Cardiac fibroblast (primary cell): ENCODE measurements at places on chromosomes 1 and 21.

DNA sequence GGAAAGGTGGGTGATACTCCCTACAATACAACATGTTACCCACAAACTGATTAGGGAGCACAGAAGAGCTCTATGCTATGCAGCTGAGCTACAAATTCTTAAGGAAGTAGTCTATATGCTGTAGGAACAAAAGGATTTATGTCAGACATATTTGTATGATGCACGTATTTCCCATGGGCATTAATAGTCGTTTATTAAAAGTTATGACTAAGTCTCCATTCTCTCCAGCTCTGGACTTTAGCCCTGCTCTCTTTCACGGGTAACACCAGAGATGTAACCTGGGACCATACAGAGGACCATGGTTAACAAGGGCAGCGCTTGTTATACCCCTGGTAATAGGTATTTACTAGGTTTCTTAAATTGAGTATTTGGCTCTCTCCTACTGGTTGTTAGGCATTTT lies 168.2 kb upstream of the C1orf105 start:
- DNase-seq = peak; percentile 89

DNA sequence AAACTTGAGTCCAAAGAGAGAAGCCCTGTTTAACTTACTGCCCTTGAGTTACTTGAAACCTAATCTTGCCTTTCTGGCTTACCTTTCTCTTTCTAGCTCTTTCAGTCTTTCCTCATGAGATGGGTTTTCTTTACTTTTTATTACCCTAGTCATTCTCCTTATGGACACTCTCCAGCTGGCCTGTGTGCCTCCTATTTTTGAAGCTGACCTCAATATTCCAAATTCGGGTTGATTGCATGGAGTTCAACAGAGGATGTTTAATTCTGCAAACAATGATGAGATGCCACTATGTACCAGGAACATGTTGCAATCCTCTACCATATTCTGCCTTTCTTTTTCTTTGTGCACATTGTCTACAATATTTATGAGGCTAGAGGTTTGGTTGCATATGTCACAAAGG lies 20.7 kb downstream of the DNAJC6 start:
- DNase-seq = no peak

DNA sequence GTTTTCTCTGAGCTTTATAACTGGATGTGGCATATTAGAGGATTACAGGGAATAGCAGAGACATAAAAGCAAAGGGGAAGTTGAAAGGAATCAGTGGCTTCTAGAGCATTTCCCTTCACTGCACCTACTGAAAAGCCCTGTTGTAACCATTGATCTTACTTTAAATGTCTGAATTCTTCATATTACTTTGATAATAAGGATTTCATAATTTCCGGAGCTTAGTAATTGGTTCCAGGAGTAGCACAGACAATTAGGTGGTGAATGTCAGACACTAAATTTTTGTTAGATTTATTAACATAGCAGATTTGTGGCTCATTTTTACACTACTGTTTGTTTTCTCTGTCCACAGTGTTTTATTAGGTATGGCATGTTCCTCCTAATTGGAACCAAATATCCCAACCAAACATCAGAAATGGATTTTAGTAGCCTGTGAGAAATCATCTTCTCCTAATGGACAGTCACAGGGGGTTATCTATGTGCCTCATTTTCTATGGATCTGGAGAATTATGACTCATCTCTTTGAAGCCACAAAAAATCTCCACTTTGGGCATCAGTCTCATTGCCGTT lies 100.5 kb downstream of the GIPC2 start:
- DNase-seq = no peak

GRCh38 chr1:178046591-178047270 lies 47.2 kb upstream of the RASAL2 start:
- DNase-seq = no peak

GRCh38 chr1:75722966-75723365 lies 1.5 kb upstream of the ACADM start:
- no peak for DNase-seq

DNA sequence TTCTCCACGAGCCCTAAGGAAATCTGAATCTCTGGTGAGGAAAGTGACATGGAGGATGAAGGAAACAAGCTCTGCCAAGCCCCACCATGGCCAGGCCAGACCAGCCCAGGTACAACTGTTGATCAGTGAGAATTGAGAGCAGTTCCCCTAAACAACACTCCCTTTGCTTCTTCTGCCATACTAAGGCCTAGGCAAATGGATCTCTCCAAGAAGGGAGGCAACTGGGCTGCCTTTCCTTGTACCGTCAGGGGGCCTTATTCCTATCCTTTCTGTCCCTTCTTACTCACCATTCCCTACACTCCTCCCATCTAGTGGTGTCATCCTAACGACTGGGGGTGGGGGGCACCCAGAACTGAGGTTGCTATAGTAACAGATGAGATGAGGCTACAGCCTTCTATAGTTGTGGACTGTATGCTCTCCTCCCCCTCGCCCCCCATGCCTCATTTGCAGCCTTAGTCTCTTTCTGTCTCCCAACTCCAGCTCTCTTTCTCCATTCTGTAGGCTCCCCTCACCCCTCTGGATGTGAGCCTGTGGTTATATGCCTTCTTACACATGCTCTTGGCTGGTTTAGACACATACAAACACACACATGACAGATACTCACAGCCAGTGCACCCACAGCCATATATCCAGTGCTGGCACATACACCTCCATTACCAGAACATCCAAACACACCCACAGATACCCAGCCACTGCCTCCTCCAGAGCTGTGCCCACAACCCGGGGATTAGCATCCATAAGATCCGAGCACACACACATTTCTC lies 3.6 kb downstream of the PEA15 start:
- DNase-seq = no peak

GRCh38 chr1:99170516-99170915 lies 93.8 kb upstream of the PLPPR4 start:
- peak; percentile 33 for DNase-seq

- DNase-seq = peak; percentile 95
These were observed 52.7 kb upstream of the EIF4G3 start for GRCh38 chr1:21229246-21230000.

DNA sequence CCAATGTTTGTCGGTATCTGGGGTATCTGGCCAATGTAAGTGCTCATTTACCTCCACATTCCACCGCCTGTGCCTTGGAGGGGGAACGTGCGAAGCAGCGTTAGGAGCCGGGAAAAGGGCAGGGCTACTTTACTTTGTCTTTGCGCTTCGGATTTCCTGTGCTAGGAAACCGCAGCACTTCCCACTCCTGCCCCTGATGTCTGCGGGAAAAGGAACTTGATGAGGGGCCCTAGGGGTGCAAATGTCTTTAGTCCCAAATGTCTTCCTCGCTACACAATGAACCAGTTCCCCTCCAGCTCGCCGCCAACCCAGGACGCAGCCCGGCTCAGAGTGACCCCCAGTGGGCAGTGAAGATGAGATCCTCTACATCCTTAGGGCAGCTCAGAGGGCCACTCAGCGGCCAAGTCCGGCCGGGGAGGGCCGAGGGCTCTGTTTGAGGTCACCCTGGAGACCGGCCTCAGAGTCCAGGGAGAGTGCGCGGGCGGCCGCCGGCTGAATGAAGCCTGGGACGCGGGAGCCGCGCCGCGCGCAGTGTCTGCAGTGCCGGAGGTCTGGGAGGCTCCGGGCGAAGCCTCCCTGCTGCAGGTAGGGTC lies at the start of gene DYNLT5:
Gene DYNLT5, plus strand, starts transcription at position 460 of the 593 bp plus-strand sequence. CDS start 2,200 bp downstream, outside the sequence.
- DNase-seq = peak; percentile 59

DNA sequence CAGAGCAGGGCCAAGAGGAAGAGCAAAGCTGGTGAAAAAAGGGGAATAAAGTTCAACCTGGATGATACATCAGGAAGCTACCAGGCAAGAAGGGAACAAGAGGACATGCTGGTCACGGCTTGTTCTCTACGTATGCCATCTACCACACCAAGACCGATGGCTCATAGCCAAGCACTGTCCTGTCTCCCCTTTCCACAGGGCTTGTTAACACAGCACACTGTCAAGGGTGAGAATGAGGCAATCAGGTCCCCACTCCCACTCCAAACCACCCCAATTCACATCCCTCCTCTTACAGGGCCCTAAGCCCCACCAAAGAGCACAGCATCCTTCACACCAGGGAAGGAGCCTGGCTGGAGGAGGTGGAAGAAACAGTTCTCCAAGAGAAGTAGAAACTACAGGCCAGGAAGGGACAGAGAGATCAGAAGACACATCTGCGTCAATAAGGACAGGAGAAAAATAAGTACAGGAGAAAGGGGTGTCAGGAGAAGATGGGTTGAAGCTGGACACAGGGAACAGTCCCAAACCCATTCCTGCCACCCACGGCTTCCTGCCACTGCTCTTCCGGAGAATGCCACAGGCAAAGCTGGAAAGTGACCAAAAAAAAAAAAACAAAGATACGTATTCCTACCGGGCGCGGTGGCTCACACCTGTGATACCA lies 923 bp upstream of the SHC1 start:
- no peak for DNase-seq

GRCh38 chr1:86696522-86696921 lies 7.9 kb upstream of the SH3GLB1 start:
- DNase-seq = peak; percentile 68

- no peak for DNase-seq
These were observed 17.7 kb upstream of the SAMD11 start for GRCh38 chr1:905811-906599.

GRCh38 chr1:53946252-53947171 lies at the start of gene LRRC42:
TSS of gene LRRC42 (plus strand) at chr1:53946350. CDS start at chr1:53952000, 5,650 bp downstream.
- DNase-seq = no peak

DNA sequence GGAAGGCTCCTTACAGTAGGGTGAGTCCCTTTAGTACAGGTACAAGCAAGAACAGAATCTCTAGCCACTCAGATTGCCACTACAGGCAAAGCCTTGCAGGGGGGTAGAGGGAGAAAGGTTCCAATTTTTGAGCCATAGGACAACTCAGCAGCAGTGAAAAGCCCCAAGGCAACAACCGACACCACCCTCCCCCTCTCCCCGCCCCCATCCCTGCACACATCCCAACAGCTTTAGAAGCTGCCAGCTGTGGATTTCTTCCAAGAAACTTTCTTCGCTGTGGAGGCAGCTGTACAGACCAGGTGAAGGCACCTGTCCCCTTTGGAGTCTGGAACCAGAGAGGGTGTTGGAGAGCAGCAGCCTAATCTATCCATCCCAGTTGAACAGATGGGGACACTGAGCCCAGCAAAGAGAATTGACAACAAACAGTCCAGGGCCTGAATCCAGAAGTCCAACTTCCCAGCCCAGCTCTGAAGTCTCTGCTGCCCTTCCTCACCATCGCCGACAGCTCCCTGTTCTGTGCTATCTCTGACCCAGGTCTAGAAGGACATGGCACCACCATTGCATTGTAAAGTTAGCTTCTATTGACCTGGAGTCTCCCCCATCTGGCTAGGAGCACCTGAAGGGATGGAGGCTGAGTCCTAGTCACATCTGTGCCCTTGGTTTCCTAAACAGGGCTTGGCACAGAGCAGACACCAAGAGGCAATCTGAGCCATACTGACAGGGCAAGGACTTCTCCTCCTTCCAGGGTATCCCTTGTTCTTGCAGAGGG lies 2.2 kb downstream of the TENT5B start:
- DNase-seq = no peak

DNA sequence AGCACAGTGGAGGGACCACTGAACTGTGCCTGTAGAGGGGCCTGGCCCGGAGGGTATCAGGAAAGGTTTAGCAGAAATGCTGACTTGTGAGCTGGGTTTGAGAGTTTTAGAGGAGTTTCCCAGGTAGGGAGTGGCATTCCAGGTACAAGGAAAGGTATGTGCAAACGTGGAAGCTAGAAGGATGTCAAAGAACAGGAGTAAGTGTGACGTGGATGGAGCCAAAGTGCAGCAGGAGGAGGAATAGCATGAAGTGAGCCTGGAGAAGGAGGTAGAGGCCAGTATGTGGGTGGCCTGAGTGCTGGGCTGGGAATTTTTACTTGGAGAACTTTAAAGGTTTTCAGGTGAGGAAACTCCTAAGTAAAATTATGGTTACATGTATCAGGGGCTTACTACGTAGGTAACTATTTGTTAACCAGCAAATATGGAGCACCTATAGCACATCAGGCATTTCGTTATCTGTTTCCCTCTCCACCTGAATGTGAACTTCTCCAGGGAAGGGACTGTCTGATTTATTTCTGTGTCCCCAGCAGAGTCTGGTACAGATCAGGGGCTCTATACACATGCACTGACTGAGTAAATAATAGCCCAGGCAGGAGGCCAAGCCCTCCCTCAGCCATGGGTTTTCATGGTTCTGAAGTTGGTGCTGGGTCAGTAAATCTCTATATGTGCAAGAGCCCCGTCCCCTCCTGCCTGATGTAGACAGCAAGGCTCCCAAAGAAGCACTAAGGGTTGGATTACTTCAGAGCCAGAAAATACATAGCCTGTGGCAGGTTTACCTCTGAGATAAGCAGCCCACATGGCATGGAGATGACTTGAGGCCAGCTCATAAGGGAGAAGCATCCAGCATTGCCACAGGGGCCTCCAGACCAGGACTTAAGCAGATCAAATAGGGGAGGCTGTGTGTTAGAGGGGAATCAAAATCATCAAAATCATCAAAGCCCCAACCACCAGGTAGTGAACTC lies 43.4 kb downstream of the CDCP2 start:
- DNase-seq = no peak

DNA sequence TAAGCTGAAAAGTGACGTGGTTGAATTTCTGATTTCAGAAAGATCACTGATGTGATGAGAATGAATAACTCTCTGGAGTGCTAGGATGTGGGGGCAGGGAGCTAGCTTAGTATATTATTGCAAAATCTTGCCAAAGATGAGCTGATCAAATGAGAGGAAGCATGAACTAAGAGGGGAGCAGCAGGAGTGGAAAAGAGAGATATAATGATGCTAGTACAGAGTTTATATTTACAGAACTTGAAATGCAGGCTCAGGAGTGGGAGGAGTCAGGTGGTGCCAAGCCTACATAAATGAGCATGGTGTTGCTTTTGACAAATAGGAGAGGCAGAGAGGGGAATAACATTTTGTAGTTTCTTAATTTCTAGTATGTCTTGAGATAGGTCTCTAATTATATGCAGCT lies 38.1 kb upstream of the NBL1 start:
- DNase-seq = peak; percentile 39

DNA sequence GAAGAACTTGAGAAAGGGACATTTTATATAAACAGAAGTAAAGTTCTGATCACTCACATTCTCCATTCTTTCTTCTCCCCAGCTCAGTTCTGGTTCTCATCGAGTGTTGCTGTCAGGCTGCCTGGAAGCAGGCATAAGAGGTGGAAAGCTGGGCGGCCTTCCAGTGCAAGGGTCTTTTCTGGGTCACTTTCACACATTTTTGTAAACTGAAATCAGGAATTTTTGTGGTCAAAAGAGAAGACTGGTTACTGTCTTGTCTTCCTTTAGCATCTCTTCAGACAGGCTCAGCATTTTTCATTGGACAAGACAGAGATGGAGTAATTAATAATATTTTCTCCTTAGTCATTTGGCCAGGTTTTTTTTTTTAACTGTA lies 93.7 kb downstream of the CTH start:
- peak; percentile 36 for DNase-seq
